GM18507 (cell line): ENCODE measurements at places on chromosomes 6 and 20.

DNA sequence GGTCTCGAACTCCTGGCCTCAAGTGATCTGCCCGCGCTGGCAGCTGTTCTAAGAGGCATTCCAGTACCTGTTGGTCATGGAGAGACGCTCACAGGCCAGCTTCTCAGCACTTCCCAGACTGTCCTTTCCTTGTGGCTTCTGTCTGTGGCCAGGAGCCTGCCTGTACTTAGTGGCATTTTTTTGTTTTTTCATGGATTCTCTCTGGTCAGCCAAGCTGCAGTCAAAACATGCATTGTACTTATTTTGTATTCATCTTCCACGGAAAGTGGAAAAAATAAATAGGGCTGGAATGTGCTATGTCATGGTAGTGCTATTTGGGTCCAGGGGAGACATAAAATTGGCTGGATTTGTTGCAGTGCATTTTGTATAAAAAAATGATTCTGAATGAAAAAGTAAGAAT is 29.1 kb downstream of the ZDHHC14 start:
- no peak for DNase-seq

DNA sequence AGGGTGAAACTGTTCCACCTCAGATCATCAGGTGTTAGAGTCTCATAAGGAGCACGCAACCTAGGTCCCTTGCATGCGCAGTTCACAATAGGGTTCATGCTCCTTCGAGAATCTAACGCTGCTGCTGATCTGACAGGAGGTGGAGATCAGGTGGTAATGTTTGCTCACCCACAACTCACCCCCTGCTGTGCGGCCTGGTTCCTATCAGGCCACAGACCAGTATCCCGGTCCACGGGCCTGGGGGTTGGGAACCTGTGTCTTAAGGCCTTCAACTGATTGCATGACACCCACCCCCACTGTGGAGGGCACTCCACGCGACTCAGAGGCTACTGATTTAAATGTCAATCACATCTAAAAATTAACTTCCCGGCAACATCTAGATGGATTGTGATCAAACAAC is 411.2 kb upstream of the SULF2 start:
- no peak for DNase-seq

GRCh38 chr6:107125771-107126170 is 10.5 kb upstream of the BEND3 start:
- no peak for DNase-seq

DNA sequence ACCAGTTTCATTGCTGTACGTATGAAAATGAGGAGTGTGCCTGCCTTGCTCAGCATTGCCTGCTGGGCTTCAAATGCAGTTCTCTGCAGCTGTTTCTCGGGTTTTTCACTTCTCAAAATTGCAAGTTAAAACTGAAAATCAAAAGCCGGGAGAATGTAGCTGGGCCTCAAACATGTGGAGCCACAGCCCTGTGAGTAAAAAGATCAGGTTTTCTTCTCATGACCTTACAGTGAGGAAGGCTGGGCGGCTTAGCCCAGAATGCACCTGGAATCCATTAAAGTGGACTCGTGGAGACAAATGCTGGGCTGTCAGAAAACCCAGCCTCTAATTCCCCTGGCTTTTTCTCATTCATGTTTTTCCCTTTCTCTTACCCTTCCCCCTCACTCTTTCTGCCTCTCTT is 34.4 kb downstream of the DSE start:
- no peak for DNase-seq

GRCh38 chr6:90302320-90302719 is 5.7 kb upstream of the BACH2 start:
- no peak for DNase-seq

DNA sequence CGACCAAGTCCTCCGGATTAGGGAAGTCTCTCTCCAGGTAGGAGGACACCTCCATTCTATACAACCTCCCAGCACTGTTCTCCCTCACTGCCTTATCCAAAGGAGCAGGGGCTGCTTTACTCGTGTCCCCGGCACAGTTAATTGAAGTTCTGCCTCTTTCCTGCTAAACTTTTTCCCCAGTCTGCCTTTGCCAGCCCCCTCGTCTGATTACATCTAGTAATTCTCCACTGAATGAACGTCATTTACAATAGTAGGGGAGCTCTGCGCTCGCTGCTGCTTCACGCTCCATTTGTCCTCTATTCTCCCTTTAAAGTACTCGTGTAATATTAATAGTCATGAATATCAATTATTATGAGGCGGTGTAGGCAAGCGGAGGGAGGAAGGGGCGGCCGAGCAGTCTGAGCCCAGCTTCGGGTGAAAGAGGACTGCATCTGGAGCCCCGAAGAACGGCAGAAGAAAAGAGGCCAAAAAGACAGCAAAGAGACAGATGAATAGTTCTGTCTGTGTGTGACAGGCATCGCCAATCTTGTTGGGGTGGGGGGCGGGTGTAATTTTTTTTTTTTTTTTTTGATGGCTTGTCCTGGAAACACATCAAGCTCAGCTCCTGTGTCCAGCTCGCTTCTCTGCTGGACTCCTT is 2.9 kb downstream of the TFAP2B start:
- DNase-seq: no peak

DNA sequence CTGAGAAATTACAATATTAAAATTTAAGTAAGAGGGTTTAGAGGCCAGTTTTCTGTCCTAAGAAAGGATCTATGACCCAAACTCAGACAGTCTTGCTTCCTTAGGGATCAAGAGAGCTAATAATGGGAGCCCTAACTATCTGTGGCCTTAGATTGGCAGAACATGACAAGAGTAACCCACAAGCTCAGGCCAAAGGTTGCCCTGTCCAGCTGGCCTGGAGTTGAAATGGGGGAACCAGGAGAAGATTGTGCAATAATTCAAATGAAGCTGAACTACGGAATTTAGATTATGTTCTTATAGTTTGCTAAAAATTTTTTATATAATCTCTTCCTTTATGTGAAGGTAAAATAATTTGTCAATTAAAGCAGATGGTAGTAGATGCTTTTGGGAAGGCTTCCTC is 26.4 kb downstream of the LAMA4 start:
- DNase-seq: no peak

DNA sequence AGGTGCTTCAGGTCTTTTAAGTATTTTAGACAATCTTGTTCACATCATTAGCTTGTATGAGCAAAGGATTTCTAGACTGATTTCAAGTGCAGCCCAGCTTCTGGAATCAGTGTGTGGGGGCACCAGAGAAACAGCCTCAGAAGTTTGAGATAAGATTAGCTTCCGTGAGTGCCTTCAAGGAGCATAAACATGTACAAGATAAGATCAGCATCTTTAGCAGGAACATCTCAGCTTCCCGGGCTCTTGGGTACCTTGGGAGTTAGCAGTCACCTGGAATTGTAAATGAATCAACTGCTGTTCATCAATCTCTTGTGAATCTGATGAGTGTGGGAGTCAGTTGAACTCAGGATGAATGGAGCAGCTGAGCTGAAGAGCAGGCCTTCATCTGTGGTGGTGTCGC is 12.0 kb upstream of the CITED2 start:
- no peak for DNase-seq

GRCh38 chr6:129440691-129441090 is 269.3 kb downstream of the ARHGAP18 start:
- DNase-seq: no peak

DNA sequence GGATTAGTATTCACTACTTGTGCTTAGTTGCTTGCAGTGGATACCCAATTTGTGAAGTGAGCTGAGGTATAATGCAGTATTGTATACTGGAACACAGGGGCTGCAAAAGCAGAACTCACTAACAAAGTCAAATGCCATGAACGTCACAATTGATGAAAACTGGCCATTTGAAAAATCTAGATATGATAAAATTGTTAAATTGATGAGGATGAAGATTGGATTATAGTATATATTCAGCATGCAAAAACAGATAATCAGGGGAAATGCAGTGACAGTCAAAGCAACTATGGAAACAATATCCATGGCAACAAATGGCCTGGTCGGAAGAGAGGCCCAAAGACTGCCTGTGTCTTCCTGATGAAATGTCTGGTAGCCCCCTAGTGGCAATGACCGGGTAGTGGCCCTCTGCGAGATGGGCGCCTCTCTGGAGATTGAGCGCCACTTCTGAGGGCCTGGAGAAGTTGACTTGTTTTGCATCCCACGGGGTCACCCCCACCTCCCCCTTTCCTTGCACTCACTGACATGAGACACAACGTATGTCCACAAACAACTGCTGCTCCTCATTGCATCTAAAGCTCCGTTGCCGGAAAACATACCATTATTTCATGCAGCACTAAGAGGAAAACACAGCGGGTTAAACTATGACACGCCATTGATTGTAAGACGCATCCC is 43.6 kb downstream of the C6orf15 start:
- DNase-seq: peak; percentile 54

DNA sequence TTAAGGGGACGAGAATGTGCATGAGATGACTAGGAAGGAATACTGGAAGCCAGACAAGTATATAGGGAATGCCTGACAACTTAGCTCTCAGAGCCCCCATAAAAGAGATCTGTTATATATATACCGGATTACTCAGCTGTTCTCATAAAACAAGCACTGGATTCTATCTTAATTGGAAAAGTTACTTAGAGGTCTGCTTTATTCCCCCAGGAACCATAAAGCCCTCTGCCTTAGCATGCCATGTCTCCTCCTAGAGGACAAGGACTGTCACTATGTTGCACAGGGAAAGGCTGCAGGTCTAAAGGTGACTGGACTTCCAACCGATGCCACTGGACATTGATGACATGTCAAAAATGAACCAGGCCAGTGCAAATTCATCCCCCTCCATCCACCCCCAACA is 6.4 kb downstream of the EXOC2 start:
- no peak for DNase-seq

GRCh38 chr6:31574106-31575061 is 981 bp upstream of the TNF start:
- no peak for DNase-seq

DNA sequence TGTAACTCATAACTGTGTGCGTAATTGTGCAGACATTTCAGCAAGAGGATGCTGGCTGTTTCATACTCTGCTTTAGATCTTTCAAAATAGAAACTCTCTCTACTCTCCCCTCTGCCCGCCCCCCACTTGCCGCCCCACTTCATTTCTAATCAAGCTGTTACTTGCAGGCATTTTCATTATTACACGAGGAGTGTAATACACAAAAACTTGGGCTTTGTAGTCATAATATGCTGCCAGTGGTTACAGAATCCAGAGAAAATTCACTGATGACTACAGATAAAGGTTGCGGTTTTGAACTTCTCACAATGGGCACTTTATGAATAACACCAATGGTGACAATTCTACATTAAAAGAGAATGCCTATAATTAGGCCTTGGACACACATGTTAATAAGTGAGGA is 194.0 kb upstream of the POU3F2 start:
- no peak for DNase-seq

DNA sequence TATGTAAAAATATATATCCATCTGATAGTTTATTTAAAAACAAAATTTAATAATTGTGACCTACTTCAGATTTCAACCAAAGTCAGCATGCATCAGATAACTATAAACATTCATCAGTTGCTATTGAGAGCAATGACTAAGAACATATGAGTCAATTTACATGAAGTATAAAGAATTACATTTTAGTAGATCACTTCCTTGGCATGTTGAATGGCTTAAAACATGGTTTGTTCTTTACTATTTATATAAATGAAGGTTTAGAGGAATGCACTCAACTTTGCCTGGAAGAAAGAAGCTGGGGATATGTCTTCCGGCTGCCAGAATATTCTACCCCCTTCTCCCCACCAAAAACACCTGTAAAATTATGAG is 6.4 kb upstream of the FAM217A start:
- no peak for DNase-seq

DNA sequence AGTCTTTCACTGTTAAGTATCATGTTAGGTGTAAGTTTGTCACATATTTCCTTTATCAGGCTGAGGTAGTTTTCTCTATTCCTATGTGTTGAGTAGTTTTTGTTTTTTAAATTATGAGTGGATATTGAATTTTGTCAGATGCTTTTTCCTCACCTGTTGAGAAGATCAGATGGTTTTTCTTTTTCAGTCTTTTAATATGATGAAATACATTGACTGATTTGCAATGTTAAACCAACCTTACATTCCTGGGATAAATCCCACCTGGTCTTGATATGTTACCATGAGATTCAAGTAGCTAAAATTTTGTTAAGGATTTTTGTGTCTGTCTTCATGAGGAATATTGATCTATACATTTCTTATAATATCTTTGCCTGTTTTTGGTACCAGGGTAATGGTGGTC is 52.1 kb downstream of the FOXO3 start:
- no peak for DNase-seq

DNA sequence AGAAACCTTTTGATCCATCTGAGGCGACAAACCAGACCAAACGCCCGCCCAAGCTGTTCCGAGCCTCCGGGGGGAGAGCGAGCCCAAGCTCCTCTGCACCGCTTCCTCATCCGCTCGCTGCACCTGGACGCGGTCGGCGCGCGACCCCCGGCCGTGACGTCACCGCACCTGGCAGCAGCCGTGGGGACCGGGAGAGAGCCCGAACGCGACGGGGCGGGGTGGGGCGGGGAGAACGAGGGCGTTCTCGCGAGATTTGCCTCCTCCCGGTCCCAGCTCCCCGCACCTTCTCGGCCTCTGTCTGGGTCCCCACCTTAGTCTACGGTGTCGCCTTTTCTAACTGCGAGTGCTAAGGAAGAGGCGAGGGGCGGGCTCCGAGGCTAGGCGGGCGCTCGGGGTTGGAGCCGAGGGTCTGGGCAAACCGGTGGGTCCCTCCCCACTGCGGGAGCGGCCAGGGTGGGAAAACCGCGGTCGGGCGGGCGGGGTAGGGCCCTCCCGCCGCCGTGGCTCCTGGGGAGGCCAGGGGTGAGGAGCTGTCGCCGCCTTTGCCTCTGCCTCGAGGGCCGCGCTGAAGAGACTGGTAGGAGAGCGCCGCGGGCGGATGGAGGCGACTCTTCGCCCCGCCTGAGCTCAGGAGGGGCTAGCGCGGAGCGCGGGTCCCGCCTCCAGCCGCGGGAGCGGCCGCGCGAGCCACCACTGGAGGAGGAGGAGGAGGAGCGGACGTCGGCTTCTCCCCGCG is at the start of gene CD2AP:
Gene CD2AP, plus strand, starts transcription at position 293 of the 736 bp plus-strand sequence. CDS start 456 bp downstream, outside the sequence.
- peak; percentile 82 for DNase-seq

GRCh38 chr6:79864001-79864400 is 83.4 kb downstream of the ELOVL4 start:
- no peak for DNase-seq

GRCh38 chr6:108082539-108082938 is 8.0 kb upstream of the OSTM1 start:
- DNase-seq: no peak
